ENCODE measurements at places on chromosomes 3 and 15. TPM values are rescaled to one million over a fixed set of nuclear protein-coding genes. Genes with fewer than 3 reads are reported as not detected.

DNA sequence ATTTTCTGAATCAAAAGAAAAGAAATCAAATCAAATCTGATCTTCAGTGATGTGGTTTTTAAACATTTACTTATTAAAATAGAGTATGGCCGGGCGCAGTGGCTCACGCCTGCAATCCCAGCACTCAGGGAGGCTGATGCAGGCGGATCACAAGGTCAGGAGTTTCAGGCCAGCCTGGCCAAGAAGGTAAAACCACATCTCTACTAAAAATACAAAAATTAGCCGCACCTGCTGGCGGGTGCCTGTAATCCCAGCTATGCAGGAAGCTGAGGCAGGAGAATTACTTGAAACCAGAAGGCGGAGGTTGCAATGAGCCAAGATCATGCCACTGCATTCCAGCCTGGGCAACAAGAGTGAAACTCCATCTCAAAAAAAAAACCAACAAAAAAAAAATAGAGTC lies 169.1 kb downstream of the ULK4 start:
- DNase-seq, result no peak

DNA sequence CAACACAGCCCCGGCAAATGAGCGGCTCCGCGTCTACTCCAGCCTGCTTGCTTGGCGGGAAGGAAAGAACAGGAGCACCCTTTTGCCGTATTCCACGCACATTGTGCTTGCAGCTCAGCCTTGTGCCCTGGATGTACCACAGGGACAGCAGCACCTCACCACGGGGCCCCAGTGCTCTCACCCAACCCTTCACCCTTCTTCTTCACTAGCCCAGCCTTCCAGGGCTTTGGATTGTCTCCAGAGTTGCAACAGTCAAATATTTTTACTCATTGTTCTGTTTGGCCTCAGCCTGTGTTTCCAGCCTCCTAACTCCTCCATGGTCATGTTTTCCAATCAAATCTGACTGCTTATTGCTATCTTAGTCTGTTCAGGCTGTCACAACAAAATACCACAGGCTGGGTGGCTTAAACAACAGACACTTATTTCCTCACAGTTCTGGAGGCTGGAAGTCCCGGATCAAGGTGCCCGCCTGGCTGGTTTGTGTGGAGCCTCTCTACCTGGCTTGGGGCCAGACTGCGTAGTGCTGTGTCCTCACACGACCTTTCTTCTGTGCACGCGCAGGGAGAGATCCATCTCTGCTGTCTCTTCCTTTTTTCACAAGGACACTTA lies 79.2 kb upstream of the ABHD17C start:
- DNase-seq, result peak; percentile 93

- peak; percentile 94 for DNase-seq
These were observed 120.1 kb upstream of the UBE2E1 start for GRCh38 chr3:23685541-23686258.

DNAJA4 gene
- 4.3 TPM for total RNA-seq

CCR9 gene
- total RNA-seq, result not detected
